GM10248 (cell line): ENCODE measurements at places on chromosomes 3 and 15.

GRCh38 chr3:51350751-51351150 is 34.3 kb upstream of the MANF start:
- no peak for DNase-seq

DNA sequence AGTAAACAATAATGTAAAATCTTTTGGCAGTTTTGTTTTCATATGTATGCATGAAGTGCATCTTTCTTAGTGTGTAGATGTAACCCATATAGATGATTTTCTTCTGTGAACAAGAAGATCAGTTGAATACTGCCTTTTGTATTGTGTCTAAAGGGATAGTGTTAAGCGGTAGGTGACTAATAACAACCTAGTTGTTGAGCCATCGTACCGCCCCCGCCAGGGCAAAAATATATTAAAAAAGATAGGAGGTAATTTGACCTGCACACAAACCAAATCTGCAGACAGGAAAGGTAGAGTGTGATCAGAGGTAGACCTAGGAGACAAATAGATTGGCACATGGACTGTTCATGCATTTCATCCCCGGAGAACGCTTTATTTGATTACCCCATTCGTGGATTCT is 3.3 kb upstream of the GMNC start:
- DNase-seq: no peak

- DNase-seq: no peak
Measured at GRCh38 chr3:74445541-74445940, 168.9 kb downstream of the CNTN3 start.

DNA sequence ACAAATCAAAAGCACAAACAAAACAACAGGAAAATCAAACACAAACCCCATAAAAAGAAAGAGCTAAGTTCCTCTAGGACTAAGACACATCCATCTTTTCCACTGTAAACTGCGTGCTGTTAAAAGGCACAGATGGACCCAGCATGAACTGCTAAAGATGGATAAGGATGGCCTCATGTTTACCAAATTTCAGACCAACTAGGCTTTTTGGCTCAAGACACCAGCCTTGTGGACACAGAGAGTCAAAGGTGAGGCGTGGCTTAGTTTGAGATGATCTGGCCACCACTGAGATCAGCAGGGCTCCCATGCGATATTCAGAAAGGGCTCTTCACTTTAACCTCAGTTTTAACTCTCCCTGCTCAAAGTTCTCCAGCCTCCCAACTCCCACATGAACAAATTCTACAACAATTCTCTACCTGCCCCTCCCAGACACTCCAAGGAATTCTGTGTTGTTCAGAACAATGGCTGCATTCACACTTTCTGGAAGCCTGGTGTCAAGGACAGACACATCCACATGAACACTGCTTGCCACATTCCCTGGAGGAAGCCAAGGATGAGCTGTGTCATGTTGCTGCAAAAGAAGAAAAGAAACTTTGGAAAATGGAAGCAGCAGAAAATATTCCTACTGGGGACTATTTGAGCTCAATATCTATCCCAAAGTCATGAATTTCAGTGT is 198.4 kb upstream of the LRRN1 start:
- no peak for DNase-seq

- DNase-seq: no peak
Measured at GRCh38 chr15:24819680-24820079, 135.1 kb upstream of the SNRPN start.

DNA sequence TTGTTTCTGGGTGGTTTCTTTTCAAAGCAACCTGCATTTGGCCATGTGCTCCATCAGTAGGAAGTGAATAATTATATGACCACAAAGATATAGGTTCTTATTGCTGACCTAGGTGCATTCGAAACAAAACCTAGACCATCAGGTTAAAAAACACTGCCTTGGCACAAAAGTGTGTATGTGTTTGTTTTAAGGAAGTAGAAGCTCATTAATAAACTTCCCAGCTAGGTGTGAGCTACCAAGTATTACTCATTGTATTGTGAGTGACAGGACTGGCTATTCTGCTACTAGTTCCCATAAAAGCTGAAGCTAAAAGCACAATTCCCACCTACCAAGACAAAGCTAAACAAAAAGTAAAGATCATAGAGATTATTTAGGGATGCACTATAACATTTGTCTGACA is 168.2 kb downstream of the TP63 start:
- DNase-seq: no peak

DNA sequence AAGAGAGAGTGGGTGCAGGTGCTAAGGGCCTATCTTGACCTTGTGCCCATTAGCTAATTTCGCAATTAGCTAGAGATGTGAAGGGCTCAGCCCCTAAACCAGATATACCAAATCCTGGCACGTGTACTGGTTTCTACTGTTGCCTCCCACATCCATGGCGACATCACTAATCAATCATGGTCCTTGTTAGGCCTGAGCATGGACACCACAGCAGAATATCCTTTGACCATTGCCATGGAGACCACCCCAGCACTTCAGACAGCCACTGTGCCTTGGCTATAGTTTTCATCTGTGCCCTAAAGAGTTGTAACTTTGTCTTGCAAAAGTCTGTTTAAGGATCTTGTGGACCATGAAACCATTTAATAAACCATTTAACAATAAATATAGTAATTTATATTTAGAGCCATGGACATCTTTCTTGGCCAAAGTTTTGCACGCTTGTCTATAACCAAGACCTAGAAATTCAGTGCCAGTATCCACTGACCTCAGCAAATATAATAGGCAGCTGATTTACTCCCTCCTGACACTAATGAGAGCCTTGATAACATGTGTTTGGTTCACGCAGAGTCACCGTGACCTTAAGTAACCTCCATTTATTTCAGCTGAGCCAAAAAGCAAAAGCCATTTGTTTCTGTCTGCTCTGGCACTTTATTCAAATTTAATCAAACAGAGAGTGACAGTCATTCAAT is 43.4 kb downstream of the COLQ start:
- no peak for DNase-seq

- no peak for DNase-seq
Measured at GRCh38 chr3:23835087-23835486, 29.3 kb downstream of the UBE2E1 start.

DNA sequence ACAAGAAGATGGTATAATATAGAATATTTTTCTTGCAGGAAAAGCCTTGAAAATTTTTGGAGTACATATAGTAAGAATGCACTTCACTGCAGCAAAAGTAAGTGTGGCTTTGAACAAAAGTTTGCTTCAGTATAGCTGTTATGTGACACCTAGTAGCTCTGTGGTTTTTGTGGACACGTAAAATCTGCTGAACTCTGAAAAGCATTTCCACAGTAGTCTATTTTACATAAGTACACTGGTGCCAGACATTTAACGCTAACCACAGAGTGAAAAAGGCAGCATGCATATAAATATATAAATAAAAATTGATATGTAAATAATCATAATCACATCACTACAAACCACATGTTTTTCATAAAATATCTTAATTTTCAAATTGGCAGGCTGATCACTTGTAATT is 39.8 kb downstream of the CGGBP1 start:
- peak; percentile 17 for DNase-seq

GRCh38 chr15:70954171-70954570 is 61.5 kb downstream of the LRRC49 start:
- no peak for DNase-seq

DNA sequence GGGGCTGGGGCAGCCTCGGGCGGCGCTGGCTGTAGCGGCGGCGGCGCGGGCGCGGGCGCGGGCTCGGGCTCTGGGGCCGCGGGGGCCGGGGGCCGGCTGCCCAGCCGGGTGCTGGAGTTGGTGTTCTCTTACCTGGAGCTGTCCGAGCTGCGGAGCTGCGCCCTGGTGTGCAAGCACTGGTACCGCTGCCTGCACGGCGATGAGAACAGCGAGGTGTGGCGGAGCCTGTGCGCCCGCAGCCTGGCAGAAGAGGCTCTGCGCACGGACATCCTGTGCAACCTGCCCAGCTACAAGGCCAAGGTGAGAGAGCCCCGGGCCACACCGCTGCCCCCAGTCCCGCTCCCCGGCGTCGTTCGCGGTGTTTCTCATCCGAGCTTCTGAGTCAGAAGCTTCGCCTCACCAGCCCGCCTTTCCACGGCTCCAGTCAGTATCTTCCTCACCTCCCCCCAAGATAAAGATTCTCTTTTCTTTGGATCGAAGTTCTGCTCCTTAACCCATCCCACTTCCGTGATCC is 600 bp downstream of the FBXO45 start:
- DNase-seq: peak; percentile 45

DNA sequence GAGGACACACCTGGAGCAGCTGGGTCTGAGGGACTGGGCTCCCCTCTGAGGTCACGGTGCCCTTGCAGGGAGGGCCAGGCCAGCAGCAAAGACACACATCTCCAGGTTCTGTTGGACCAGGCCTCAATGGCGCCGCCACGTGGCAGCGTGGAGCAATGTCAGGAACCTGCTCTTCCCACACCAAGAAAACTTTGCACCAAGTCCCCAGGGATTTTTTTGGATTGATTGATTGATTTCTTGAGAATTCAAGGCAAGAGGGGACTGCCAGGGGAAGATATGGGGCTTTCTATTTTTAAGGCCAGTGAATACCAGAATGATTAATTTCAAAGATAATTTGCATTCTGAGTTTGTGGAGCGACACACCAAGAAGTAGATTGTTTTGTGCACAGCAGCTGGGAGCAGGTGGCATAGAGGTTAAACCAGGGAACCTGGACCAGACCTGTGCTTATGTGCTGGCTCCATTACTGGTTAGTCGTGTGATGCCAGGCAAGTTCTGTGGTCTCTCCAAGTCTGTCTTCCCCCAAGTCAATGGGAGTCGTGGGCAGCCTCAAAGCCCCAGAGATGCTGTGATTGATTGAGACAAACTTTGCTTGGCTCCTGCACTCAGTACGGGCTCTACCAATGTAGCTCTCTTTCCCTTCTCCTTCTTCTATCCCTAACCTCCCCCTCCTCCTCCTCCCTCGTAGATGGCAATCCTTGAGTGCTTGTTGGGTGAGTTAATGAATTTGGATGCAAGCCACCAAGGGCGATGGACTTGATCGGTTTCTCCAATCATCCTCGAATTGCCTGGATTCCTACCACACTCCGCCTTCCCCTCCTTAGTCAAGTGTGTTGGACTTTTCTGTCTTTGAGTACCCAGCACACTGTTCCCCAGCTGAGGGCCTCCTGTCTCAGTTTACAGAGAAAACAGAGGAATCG is 96.2 kb upstream of the TRPM1 start:
- peak; percentile 65 for DNase-seq

GRCh38 chr15:40957581-40958051 is 4.3 kb downstream of the CHAC1 start:
- no peak for DNase-seq

- DNase-seq: no peak
Measured at GRCh38 chr3:7306901-7307300, 446.0 kb downstream of the GRM7 start.

DNA sequence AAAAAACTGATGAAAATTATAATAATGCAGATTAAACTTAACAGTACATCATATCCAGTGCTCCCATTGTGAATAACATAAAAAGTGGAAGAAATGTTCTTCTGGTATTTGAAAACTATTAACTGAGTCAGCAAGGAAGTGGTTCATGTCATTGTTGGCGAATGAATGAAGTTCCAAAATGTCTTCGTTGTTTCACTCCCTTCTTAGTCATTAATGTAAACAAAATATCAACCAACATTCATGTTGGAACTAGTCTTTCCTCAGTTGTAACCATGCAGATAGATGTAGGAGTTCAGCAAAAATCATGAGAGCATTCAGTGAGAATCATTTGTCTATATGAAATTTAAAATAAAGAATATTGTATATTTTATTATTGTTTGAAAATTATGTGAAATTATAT is 44.1 kb upstream of the ICE2 start:
- DNase-seq: no peak

- DNase-seq: no peak
Measured at GRCh38 chr3:7692866-7693265, 808.8 kb upstream of the LMCD1 start.

- DNase-seq: no peak
Measured at GRCh38 chr3:14946739-14947099, 664 bp upstream of the NR2C2 start.

DNA sequence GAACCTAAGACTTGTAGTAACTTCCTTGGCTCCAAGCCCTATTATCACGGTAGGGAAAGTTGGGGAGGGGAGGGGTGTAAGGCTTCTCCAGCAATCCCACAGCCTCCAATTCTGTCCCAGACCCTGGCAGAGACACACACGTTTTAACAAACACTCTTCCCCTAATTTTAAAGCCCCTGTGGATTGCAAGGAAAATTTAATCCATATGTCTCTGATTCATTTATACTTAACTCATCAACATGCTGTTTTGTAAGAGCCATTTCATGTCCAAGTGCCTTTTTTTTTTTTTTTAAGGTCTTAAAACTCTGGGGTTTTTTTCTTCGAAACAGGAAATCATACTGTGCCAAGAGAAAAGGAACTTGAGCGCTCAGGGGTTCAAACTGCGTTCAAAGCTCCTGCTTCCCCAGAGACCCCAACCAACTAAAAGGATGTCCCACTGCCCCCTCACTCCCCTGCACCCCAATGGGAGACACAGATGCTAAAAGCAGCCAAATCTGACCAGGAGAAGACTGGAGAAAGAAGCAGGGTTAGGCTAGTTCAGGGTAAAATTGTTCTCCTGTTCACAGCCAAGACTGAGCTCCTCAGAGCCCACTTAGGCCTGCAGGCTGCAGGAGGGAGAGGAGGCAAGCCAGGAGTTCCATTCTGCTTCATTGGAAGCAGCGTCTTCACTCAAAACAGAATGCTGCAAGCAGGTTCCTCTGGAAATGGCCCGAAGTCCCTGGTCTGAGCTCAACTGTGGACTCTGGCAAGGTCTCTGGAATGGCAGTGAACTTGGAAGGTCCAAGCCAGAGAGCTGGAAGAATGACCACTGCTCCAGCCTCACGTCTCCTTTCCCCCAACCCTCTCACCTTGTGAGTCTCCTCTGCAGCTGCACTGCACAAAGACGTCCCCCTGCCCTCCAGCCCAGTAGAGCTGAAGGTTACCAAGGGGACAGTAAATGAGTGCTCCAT is 172.5 kb downstream of the NTRK3 start:
- DNase-seq: no peak

- no peak for DNase-seq
Measured at GRCh38 chr3:111237946-111238345, 166.3 kb downstream of the NECTIN3 start.

DNA sequence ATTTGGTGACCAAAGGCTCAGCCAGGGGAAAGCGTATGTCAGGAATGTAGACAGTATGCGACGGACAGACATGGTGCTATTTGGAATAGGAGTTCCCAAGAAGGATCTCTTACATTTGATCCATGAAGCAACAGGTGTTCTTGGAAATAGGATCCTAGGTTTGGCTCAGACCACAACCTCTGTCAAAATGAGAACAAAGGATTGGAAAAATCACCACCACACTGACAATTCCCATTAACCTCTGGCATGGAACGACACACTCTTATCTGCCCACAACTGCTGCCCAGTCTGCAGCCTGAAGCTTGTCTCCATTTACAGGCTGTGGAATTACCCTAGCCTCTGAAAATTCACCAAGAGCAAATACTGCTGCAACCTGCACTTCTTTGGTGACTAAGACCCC is 33.6 kb upstream of the LRRN1 start:
- no peak for DNase-seq

GRCh38 chr3:27715863-27716262 is 6.3 kb downstream of the EOMES start:
- DNase-seq: no peak

GRCh38 chr3:195768831-195769303 is 42.9 kb downstream of the MUC4 start:
- DNase-seq: no peak
